IPS DF 19.7 (cell line): ENCODE measurements at places on chromosomes 1 and 21.

DNA sequence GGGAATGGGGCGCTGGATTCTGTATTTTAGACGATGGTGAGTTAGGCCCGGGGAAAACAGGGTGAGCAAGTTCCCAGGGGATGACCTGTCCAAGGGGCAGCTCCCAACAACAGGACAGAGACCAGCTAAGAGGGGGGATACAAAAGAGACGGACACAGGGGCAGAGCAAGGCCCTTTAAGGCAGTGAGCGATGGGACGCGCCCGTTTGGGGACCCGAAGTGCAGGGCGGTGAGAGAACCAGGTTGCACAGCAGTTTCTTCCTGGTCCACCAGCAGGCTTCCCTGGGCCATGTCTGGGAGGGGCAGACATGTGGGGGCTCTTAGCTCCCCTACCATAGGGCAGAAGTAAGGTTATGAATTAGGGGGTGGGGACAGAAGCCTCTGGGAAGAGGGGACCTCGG is 22.0 kb downstream of the INAVA start:
- no peak for DNase-seq

GRCh38 chr1:96878640-96879039 is 157.1 kb downstream of the PTBP2 start:
- DNase-seq: no peak

DNA sequence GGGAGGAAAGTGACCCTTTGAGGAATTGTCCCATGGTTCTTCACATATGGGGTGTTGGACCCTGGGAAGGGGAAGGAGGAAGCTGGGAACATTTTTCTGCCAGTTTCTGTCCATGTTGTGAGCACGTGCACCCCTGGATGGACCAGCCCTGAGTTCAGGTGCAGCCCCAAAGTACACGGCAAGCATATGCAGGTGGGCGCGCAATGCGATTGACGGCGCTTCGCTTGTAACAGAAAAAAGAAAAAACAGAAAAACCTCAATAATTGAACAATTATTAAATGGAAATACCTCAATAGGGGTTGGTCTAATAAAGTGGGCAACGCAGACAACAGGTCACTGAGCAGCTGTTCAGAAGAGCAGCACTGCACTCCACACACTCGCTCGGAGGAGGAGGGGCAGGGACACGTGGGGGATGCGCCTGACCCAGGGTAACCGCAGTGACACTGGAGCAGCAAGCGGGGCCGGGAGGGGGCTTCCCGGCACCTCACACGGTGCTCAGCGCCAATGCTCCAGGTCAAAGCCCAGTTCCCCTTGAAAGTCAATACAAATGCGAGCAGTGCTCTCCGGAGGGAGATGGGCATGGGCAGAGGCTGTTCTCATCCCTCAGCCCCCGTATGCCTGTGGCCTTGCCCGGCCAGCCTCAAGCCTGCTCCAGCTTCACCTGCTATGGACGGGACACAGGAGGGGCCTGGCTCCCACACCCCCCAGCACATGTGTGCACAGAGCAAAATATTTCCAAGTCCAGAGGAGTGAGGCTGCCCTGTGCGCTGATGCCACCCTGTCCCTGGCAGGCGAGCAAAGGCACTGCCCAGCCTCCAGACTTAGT is 6.6 kb upstream of the ACTRT2 start:
- no peak for DNase-seq

DNA sequence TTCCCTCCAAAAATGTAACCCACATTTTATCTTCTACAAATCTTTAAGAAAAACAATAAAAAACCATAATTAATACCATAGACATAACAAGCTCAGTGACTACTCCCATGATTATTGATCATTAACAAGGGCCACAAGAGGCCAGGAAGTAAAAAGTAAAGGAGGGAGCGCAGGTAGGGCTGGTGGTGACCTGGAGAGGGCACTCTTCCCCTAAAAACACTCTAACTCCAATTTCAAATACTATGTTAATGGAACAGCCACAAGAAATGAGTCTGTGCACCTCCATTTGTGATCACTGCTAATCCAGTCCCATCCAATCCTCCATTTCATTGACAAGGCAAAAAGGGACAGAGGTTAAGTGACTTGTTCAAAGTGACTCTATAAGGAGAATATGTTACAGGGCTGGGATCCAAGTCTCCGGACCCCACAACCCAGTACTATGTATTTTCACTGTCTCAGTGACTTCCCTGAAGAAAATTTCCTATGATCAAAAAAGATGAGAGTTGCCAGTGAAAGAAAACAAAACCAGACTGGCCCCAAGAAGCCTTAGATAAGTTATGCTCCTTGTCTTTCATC is 41.2 kb upstream of the CFAP298 start:
- DNase-seq: no peak

DNA sequence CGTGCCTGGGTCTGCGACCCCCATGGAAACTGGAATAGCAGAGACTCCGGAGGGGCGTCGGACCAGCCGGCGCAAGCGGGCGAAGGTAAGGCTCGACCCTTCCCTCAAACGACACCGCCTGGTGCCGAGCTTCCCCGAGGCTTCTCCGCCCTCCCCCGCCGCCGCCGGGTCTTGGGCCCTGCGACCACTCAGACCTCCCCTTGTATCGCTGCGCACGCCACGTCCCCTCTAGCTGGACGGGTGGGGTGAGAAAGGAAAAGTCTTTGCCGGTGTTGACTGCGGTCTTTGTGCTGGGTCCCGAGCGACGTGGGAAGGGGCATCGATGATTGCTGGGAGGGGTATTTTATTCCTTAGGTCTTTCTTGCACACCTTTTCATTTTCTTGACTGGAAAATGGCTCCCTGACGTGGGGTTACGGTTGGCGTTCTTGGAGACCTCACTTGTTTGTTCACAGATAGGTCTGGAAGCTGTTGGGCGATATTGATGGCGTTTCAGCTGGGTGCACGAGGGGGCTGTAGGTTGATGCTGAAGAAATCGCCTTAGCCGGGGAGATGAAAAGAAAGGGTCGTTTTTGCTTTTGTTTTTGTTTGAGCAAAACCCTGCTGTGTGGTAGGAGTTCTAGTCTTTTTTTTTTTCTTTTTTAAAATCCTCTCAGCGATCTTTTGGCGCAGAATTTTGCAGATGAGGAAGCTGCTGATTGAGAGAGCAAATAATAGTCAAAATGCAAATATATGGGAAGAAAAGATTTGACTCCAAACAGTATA is 776 bp downstream of the KDM1A start:
- DNase-seq: no peak

DNA sequence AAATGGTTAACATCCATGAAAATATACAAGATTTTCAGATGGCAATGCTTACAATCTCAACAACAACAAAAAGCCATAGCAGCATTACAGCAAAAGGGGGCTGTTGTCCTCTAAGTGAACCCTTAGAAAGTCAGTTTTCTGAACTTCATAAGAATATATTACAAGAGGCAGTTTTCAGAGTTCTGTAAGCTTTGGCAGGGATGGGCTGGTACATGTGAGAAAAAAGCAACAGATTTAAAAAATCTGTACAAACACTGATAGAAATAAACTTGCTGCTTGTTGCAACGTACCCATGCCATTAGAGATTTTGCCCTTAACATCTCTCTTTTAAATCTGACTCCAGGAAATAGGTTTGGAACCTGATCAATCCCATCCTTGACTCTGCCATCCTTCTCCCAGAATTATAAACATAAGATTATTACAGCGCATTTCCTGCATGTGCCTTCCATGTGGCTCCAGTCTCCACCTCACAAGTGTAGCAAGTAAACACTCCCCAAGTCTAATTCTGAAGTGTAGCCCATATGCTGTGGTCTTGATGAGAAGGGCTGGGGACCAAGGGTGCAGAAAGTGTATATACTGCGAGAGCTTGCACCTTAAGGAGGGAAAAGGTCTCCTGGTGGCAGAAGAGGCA is 101.4 kb upstream of the TSPAN2 start:
- no peak for DNase-seq

GRCh38 chr1:8397511-8397910 is 79.6 kb downstream of the SLC45A1 start:
- DNase-seq: no peak

GRCh38 chr1:215635827-215636226 is 68.7 kb downstream of the KCTD3 start:
- no peak for DNase-seq

GRCh38 chr1:77652268-77652667 is 30.2 kb downstream of the ZZZ3 start:
- DNase-seq: no peak

- peak; percentile 40 for DNase-seq
Measured at GRCh38 chr1:160070243-160071163, 543 bp upstream of the KCNJ10 start.

DNA sequence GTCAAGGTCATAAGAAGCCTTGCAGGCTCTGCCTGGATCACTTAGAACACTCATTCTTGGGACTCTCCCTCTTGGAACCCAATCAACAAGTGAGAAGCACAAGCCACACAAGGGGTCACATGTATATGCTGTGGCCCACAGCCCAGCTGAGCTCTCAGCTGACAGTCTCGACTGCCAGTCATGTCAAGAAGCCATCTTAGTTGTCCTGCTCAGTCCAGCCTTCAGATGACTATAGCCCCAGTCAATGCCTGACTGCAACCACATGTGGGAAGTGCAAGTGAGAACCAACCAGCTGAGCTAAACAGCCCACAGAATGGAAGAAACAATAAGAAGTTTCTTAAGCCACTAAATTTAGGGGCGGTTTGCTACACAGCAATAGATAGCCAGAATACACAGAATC is 356.0 kb downstream of the KCNH1 start:
- no peak for DNase-seq

DNA sequence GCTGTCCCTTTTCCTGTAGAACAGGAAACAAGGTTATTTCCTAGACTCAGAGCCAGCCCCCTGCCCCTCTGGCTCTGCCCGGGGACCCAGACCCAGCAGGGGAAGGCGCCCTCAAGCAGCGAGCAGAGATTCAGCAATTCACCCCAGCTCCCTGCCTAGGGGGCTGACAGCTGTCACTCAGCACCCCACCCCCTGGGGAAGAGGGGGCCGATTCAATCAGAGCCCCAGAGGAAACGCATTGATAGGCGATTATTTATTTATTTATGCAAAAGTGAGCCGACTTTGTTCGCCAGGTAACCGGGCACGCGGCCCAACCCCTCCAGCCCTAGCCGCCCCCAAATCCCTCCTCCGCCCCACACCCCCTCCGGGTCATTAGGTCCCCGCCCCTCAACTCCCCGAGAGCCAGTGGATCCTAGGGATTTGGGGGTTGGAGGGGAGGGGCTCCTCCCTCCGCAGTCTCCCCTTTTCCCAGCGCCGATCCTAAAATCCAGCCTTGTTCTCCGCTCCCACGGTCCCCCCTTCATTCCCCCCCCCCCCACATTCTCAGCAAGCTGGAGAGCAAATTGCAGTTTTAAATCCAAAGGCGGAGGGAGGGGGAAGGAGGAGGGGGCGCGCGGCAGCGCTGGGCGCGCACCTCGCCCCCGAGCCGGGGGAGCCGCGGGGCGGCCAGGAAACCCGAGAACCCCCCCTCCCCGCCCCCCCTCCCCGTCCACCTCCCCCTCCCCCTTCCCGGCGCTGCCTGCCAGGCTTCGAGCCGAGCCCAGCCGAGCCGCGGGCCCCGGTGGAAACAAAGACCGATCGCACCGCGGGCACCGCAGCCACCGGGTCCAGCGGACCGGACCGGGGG is 1.3 kb downstream of the AHDC1 start:
- no peak for DNase-seq

DNA sequence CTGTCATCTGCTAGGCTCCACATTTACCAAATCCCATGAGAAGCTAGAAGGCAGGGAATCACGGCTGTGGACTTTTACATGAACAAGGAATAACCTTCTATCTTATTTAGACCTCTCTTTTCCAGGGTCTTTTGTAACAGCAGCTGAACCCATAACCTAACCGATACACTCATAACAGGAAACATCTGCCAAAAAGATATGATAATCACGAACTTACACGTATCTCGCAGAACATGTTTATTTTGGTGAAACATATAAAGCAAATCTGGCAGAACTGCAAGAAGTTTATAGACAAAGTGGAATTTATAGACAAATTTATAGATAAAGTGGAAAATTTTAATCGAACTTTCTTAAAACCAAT is 20.4 kb downstream of the TINAGL1 start:
- DNase-seq: no peak

DNA sequence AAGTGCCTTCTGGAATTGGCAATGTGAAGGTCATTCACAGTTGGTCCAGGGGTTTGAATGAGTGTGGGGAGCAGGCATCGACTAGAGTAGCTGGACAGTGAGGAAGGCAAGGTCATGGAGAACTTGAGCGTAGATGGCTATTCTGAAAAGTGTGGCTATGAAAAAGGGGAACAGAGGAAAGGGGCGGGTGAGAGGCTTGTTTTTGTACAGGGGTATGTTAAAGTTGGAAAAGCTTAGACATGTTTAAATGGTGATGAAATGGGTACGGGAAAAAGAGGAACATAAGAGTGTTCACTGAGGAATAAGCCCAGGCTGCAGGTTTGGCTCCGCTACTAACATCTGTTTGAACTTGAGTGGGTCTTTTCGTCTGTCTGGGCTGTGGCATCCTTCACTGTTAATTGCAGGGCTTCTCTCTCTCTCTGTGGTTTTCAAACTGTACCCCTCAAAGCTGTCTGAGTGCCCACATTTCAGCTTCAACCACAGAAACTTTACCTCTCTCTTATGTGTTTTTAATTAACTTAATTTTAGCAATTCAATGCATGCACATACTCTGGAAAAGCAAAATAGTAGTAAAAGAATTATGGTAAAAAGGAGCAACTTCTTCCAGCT is 70.8 kb upstream of the COA6 start:
- no peak for DNase-seq

DNA sequence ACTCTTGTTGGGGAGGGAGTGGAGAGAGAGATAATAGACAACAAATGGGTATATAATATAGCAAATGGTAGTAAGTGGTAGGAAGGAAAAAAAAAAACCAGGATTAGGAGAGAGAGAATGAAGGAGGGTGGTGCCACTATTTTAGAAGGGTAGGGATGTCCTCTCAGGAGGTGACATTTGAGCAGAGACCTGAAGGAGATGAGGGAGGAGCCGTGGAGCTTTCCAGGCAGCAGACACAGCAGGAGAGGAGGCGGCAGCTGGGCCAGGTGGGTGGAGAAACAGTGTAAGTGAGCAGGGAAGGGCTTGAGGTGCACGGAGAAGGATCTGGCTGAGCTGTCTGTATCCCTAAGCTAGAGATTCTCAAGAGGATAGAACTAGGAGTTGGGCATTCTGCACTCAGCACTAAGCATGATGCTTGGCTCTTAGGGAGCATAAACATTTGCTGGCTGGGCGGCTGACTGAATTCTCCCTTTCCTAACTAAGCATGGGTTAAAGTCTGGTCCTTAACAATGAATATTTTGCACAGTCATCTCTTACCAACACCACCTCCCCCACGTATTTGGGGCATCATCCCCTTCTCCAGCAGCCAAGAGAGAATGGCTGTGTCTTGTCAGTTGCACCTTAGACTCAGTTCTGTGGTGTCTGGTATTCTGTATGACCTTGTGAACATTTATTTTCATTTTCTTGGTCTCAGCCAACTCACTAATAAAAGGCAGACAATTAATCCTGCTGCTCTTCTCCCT is 27.6 kb upstream of the SARS1 start:
- no peak for DNase-seq

- no peak for DNase-seq
Measured at GRCh38 chr1:184986250-184986649, 11.9 kb upstream of the NIBAN1 start.

DNA sequence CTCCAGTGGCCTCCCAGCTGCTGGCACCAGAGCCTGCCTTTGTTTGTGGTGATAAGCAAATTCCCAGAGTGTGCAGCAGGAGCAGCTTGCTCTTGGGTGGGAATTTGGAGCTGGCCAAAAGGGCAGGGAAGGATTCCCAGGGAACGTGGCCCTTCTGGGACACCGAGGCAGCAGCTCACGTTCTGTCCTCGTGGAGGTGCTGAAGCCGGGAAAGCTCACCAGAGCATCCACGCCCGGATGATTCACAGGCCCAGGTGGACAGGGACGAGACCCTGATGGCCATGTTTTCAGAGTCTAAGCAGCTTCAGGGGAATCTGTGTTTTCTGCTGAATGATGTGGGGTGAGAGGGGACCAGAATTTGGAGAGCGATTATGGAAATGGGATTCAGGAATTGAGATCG is 19.1 kb upstream of the KLHDC7A start:
- DNase-seq: no peak

- DNase-seq: no peak
Measured at GRCh38 chr1:117030271-117030877, 28.8 kb downstream of the CD101 start.
